ENCODE measurements at places on chromosomes 7 and 10. TPM values are rescaled to one million over a fixed set of nuclear protein-coding genes. Genes with fewer than 3 reads are reported as not detected.

The VWDE gene
- total RNA-seq: not detected

The ACTR1A gene
- 92.5 TPM for total RNA-seq

The SLC29A4 gene
- total RNA-seq: 13.8 TPM

The GDF2 gene
- total RNA-seq: not detected

The PAPOLB gene
- total RNA-seq: 0.15 TPM

The HOXA1 gene
- total RNA-seq: 0.80 TPM

The AMPH gene
- 31.0 TPM for total RNA-seq

The ZNF467 gene
- total RNA-seq: 5.9 TPM

The LGI1 gene
- 0.48 TPM for total RNA-seq

The TCAF2 gene
- 2.2 TPM for total RNA-seq

The ABCB4 gene
- total RNA-seq: 1.3 TPM

The TRAPPC14 gene
- total RNA-seq: 3.4 TPM

The INMT gene
- total RNA-seq: 26.2 TPM

The FAM204A gene
- 59.6 TPM for total RNA-seq

The UCMA gene
- total RNA-seq: not detected

The CUZD1 gene
- 0.98 TPM for total RNA-seq

The TEX36 gene
- not detected for total RNA-seq

The CYP2W1 gene
- not detected for total RNA-seq

The ANKRD30A gene
- total RNA-seq: 725 TPM

The MYH16 gene
- total RNA-seq: not detected

The NKX1-2 gene
- total RNA-seq: 0.73 TPM

The NUTM2E gene
- not detected for total RNA-seq

The NAPEPLD gene
- total RNA-seq: 16.5 TPM

The SEMA4G gene
- 2.2 TPM for total RNA-seq

The PLA2G12B gene
- total RNA-seq: not detected

The GAD2 gene
- total RNA-seq: not detected

The ERVW-1 gene
- not detected for total RNA-seq

The CCT6A gene
- 75.7 TPM for total RNA-seq

The IPMK gene
- total RNA-seq: 7.9 TPM

The CEP41 gene
- 5.9 TPM for total RNA-seq

The LBX1 gene
- not detected for total RNA-seq

The TNS3 gene
- total RNA-seq: 41.0 TPM

The AGK gene
- 14.7 TPM for total RNA-seq

The ZEB1 gene
- total RNA-seq: 113 TPM

The ACSM6 gene
- not detected for total RNA-seq

The CHST15 gene
- total RNA-seq: 19.0 TPM

The HOXA10 gene
- 21.1 TPM for total RNA-seq

The SAMD8 gene
- total RNA-seq: 41.0 TPM

The TLL2 gene
- total RNA-seq: not detected

The SYNPO2L gene
- not detected for total RNA-seq

The CYP2E1 gene
- 0.96 TPM for total RNA-seq

The NUPR2 gene
- 10.1 TPM for total RNA-seq

The ZNF804B gene
- total RNA-seq: 0.33 TPM

The FZD1 gene
- total RNA-seq: 11.0 TPM

The CPA4 gene
- not detected for total RNA-seq

The DPYSL4 gene
- total RNA-seq: 2.1 TPM

The SLC29A3 gene
- total RNA-seq: 6.2 TPM

The LRRN3 gene
- 1.6 TPM for total RNA-seq

The CYP3A5 gene
- total RNA-seq: 8.5 TPM

The SSMEM1 gene
- total RNA-seq: not detected

The ANLN gene
- 5.4 TPM for total RNA-seq

All from breast epithelium (tissue), 4 donors.